ENCODE measurements at places on chromosomes 16 and 17. TPM values are rescaled to one million over a fixed set of nuclear protein-coding genes. Genes with fewer than 3 reads are reported as not detected.

Gene OTOP2
- total RNA-seq = 0.15 TPM

DNA sequence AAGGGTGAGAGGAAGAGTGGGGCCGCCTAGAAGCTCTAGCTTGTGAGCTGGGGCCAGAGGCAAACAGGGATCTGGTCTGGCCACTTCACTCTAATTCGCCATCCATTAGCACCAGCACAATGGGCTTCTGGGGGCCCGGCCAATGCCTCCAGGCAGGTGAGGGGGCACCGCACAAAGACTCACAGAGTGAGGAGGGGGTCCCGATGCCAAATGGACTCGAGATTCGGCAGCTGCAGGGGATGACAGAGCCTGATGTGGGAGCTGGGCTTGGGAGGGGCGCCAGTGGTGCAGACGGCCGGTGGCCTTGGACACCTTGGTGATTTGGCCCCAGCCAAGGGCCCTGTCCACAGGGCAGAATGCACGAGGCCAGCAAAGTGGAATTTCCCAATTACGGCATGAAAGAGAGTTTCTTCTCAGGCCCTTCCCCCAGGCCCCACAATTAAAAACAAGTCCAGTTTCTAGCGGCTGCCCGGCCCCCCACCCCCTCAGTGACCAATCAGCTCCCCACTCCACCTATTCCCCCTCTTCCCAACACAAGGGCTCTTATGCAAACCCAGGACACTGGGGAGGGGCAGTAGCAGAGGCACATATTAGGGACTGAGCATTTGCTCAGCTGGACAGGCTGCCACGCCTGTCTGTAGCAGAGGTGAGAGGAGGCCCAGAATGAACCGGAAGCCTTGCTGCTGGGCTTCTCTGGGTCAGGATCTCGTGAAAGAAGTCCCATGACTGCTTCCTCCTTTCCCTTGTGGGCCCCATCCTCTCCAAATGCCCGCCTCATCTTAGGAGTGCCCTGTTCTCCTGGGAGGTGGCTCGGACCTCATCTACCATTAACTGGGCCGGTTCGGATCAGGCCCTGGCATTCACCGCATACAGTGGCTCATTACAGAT lies 39.4 kb upstream of the MTSS2 start:
- ATAC-seq = peak; percentile 72

DNA sequence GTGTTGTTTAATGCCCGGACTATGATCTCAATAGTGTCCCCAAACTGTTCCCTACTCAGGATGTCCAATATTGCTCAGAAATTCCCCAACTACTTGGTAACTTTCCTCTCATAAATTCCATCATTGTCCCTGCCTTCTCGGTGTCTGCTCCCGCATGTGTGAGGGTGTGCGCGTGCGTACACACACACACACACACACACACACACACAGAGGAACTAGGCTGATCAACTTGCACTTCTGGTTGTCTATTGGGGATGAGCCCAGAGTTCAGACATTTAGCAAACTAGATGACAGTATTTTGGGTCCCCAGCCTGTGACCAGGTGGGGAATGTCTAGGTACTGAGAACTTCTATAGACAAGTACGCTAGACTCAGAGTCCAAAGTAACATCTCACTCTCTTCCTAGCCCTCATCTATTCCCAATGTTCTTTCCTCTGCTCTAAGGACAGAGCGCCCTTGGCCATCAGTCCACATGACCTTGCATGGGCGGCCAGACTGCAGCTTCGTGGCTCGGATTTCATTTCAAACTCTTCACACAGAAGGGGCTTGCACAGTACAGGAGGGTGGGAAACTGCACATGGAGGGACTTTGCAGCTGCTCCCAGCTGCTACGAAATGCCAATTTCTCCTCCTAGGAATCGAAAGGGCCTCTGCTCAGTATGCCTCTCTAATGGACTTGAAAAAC lies 5.3 kb downstream of the HS3ST3A1 start:
- ATAC-seq = no peak

Gene RGS11
- 0.05 TPM for total RNA-seq

DNA sequence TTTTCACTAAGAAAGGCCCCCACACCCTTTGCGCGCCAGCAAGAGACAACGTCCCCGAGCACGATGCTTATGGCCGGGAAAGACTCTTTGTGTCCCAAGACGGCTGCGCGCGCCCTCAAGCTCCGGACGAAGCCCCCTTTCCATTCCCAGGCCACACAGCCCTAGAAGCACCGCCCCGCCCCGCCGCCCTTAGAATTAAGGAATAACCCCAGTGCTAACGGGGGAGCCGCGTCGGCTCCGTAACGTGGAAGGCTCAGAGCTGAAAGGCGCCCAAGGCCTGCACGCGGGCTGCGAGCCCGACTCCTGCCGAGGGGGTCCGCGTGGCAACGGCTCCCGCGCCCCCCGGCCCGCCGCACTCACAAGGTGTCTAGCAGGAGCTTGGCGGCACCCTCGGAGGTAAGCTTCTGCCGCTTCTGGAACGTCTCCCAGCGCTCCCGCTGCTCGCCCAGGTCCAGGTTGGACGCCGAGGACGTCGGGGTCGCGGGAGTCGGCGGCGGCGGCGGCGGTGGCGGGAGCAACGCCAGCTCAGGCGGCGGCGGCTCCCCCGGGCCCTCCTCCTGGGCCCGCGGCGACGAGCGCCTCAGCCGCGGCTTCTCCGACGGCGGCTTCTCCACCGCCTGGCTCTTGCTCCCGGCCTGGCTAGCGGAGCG lies 477 bp downstream of the CENPV start:
- ATAC-seq = peak; percentile 68

- no peak for ATAC-seq
Measured at GRCh38 chr16:194516-194915, 14.3 kb downstream of the HBQ1 start.

GRCh38 chr17:59826706-59827453 lies 65.9 kb downstream of the TUBD1 start:
- no peak for ATAC-seq

- peak; percentile 56 for ATAC-seq
Measured at GRCh38 chr17:78154903-78155811, 9.0 kb downstream of the C17orf99 start.
